SK-N-SH (cell line): ENCODE measurements at places on chromosomes 11 and 22.

DNA sequence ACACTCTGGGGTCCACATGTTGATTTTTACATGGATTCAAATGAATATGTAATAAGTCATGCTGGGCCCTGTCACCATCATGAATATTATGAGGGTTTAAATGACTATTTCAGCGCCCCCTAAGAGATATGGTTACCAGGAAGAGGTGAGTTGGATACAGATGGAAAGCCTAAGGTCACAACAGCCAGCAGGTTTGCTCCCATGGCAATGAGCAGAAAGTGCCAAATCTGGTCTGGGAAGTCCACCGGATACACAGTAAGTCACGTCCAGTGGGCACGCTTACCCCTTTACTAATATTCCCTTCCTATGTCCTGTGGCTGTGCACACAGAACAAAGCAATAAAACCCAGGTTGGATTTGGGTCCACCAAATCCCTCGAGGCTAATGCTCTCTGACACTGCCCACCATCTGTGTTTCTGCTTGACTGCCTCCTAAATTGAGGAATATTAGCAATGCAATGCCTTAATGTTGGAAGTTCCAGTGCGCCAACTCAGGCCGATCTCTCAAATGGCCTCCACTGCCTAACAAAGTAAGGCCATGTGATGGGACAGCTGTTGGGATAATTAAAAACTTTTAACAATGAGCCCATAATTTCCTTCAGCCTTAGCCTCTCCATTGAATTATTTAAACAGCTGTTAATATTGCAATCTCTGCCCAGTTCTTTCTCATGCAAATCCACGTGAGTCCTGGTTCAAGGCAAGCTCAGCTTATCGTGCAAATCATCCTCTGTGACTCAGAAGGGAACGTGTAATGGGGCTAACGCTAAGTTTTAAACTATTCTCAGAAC lies 97.6 kb downstream of the SLC1A2 start:
- H3K4me1 ChIP-seq = peaks cover 2% of the 10 kb centered on the region; the same call in 1 of the 2 replicates
- no peak overlapping the region for H3K4me3 ChIP-seq
- no peak overlapping the region for H3K27ac ChIP-seq

DNA sequence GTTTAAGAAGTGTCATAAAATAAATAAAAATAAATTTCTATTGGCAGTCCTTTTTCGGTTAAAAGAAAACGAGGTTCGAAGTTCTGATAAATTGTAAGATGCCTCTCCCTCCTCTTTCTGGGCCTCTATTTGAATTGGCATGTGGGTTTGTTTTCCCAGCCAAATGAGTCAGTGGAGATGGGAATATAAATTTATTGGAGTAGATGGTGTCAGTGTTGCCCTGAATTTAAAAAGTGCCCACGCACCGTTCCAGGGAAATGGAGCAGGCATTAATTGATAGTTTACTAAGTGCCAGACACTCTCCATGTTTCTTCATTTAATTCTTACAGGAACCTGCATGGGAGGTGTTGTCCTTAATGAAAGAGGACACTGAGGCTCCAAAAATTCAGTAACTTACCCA lies 119.2 kb downstream of the FEZ1 start:
- no peak overlapping the region for H3K4me3 ChIP-seq
- H3K27ac ChIP-seq = no peak overlapping the region
- H3K4me1 ChIP-seq = no peaks in the 10 kb centered on the region; the same call in 1 of the 2 replicates
- peaks cover 11% of the 10 kb centered on the region; the same call in 1 of the 2 replicates for H3K27me3 ChIP-seq
- no peaks in the 10 kb centered on the region for H3K36me3 ChIP-seq

GRCh38 chr11:78800756-78801155 lies 226.1 kb upstream of the NARS2 start:
- peak overlapping the region; percentile 80 for H3K27ac ChIP-seq
- H3K4me3 ChIP-seq = no peak overlapping the region
- peaks cover 34% of the 10 kb centered on the region for H3K4me1 ChIP-seq
- no peak for DNase-seq
- no peaks in the 10 kb centered on the region for H3K27me3 ChIP-seq

DNA sequence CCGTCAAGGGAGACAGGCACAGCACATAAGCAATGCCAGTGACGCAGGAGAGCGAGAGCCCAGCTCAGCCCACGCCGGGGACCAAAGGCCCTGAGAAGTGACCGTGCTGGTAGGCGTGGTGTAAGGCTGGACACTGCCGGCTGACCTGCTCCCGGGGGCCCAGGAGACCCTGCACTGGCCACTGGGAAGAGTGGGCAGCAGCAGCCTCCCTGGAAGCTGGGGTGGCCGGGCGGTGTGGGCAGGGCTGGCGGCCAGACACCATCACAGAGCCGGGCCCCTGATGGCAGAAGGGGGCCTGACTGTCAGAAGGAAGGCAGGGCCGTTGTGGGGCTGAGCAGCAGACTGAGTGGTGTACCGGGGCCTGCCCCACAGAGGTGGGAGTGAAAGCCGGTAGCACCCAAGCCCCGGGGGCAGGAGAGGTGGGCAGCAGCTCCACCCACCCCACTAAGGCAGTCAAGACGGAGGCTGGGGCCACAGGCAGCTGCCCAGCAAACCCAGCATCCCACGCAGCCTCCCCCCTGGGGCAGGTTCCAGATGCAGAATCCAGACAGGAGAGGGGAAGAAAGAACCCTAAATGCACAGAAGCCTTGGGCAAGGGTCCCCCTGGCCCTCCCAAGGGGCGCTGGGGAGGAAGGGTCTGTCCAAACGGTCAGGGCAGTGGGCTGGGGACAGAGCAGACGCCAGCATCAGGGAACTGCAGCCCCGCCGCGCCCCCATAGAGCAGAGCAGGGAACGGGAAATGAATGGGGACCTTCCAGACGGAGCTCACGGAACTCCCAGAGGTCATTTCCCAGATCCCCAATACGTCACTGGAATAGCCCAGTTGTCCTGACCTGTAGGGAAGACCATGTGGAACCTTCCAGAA lies 205.2 kb downstream of the BRD1 start:
- H3K27me3 ChIP-seq = no peaks in the 10 kb centered on the region; the same call in 1 of the 2 replicates
- no peaks in the 10 kb centered on the region for H3K4me1 ChIP-seq
- DNase-seq = no peak
- H3K36me3 ChIP-seq = no peaks in the 10 kb centered on the region
- no peak overlapping the region for H3K27ac ChIP-seq
- H3K4me3 ChIP-seq = no peak overlapping the region

- no peak for DNase-seq
- no peaks in the 10 kb centered on the region for H3K4me1 ChIP-seq
- H3K27me3 ChIP-seq = no peaks in the 10 kb centered on the region
- no peaks in the 10 kb centered on the region for H3K36me3 ChIP-seq
- H3K4me3 ChIP-seq = no peak overlapping the region
Observed at GRCh38 chr11:134628426-134628825, 216.4 kb upstream of the B3GAT1 start.

DNA sequence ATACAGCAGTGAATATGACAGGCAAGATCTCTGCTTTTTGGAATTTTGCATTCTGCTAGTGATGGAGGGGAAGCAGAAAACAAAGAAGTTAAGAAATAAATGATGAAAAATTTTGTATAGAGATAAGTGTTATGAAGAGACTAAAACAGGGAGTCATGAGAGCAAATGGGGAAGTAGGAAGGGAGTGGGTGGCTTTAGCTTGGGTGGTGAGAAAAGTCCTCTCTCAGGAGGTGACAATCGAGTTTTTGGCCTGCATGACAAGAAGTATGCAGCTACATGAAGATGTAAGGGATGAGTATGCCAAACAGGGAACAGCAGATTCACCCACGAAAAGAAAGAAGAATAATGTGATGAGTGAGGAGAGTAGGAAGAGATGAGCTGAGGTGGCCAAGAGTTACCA lies 80.7 kb upstream of the MPPED2 start:
- H3K36me3 ChIP-seq = no peaks in the 10 kb centered on the region
- no peaks in the 10 kb centered on the region for H3K4me1 ChIP-seq
- H3K4me3 ChIP-seq = no peak overlapping the region
- H3K27me3 ChIP-seq = no peaks in the 10 kb centered on the region
- H3K27ac ChIP-seq = no peak overlapping the region
- no peak for DNase-seq

- H3K36me3 ChIP-seq = no peaks in the 10 kb centered on the region
- no peak overlapping the region for H3K4me3 ChIP-seq
- peaks cover 13% of the 10 kb centered on the region; the same call in 1 of the 2 replicates for H3K27me3 ChIP-seq
- DNase-seq = no peak
- H3K4me1 ChIP-seq = no peaks in the 10 kb centered on the region
- H3K27ac ChIP-seq = no peak overlapping the region
Observed at GRCh38 chr11:114132417-114132816, 72.9 kb downstream of the ZBTB16 start.

DNA sequence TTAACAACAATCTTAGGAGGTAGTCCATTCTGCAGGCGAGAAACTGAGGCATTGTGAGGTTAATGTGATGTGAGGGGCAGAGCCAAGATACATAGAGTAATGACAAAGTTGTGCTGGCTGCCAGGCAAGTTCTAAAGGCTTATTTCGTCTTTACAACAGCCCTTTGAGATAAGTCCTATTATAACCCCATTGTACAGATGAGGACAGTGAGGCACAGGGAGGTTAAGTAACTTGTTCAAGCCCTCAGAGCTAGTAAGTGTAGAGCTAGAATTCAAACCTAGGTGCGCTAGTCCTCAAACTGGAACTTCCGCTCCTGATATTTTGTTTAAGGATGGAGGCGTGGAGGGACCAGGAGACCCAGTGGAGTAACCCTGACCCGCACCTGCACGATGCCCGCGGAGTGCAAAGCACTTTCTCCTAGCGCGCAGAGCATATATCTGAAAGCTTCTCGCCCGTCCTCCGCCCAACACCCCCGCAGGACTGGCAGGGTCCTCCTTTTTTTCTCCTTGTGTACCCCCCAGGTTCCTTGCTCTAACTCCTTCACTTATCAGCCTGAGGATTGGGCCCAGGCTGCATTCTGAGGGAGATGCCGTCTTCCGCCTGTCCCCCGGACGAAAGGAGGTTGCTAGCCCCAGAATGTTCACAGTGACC lies 4.9 kb upstream of the FLI1 start:
- peaks cover 12% of the 10 kb centered on the region; the same call in 1 of the 2 replicates for H3K27me3 ChIP-seq
- no peaks in the 10 kb centered on the region for H3K36me3 ChIP-seq
- no peak for DNase-seq
- no peaks in the 10 kb centered on the region for H3K4me1 ChIP-seq
- H3K27ac ChIP-seq = no peak overlapping the region
- H3K4me3 ChIP-seq = no peak overlapping the region

GRCh38 chr11:16841984-16842383 lies 103.5 kb downstream of the C11orf58 start:
- no peak overlapping the region for H3K27ac ChIP-seq
- DNase-seq = no peak
- H3K36me3 ChIP-seq = no peaks in the 10 kb centered on the region
- no peaks in the 10 kb centered on the region for H3K4me1 ChIP-seq

DNA sequence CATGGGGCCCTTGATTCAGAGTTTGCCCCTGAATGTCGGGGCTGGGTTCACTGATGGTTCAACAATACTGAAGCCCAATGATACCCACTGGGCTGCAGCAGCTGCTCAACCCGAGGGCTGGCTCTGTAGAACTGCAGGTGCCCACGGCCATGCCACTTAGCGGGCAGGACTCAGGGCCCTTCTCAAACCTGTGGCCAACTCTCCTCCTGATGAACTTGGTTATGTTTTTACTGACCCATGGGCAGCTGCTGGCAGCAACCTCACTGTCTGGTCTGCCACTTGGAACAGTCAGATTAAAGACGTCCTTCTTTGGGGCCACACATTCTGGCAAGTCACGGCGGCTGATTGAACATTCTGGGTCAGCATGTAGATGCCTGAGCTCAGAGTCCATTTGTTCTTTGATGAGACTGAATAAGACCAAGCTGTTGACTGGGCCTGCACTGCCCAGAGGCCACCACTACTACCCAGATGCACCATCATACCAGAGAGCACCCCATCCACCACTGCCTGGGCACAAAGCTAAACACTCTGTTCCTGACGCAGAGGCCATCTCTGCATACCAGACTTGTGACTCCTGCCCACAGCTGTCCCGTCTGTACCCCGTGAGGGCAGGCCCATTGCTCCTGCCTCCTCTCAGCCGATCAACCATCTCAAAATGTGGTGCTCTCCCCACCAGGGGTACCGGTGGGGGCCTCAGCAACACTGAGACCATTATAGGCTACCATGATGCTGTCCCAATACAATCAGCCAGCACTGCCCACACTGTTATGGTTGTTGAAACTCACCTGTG lies 67.8 kb downstream of the SHANK2 start:
- H3K27ac ChIP-seq = no peak overlapping the region
- no peak overlapping the region for H3K4me3 ChIP-seq
- H3K36me3 ChIP-seq = no peaks in the 10 kb centered on the region
- no peaks in the 10 kb centered on the region for H3K4me1 ChIP-seq

DNA sequence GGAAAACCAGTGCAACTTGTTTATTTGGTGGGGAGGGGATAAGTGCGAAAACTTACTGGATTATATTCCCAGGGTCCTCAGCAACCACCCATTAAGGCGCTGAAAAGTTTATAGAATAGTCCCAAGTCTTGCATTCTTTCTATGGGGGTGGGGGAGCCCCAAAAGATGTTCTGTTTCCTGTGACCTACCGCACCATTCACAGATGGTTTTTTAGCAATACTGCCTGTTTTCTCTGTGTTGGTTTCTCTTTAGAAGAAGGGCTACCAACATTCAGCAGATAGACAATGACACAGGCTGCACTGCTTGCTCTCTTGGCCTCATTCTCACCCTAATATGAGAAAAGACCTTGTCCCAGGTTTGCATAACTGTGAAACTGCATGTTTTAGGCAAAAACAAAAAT lies 86.5 kb downstream of the FAM76B start:
- H3K27ac ChIP-seq = no peak overlapping the region
- no peak overlapping the region for H3K4me3 ChIP-seq
- H3K4me1 ChIP-seq = no peaks in the 10 kb centered on the region; the same call in none of the 2 replicates
- H3K27me3 ChIP-seq = peaks cover 5% of the 10 kb centered on the region; the same call in 1 of the 2 replicates
- H3K36me3 ChIP-seq = no peaks in the 10 kb centered on the region
- no peak for DNase-seq

DNA sequence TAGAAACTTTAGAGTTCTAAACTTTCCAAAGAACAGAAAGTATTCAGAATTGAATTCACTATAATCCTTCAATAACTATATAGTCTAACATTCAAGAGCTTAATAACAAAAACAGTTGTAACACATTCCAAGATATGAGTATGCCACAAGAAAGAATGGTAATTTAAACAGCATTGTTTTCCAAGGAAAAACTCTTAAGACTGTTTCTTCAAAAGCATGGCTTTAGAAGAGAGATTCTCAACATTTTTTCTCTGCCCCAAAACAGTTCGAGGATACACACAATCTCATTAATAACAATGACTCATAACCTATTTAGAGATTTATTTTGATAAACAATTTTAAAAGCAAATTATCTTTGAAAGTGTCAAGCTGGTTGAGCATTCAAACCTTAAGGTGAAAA lies 16.7 kb upstream of the ARHGAP32 start:
- no peaks in the 10 kb centered on the region for H3K27me3 ChIP-seq
- peaks cover 8% of the 10 kb centered on the region; the same call in 1 of the 2 replicates for H3K4me1 ChIP-seq
- no peak for DNase-seq
- H3K36me3 ChIP-seq = no peaks in the 10 kb centered on the region
- H3K4me3 ChIP-seq = no peak overlapping the region
- H3K27ac ChIP-seq = no peak overlapping the region
